ENCODE measurements at places on chromosomes 12 and 14.

DNA sequence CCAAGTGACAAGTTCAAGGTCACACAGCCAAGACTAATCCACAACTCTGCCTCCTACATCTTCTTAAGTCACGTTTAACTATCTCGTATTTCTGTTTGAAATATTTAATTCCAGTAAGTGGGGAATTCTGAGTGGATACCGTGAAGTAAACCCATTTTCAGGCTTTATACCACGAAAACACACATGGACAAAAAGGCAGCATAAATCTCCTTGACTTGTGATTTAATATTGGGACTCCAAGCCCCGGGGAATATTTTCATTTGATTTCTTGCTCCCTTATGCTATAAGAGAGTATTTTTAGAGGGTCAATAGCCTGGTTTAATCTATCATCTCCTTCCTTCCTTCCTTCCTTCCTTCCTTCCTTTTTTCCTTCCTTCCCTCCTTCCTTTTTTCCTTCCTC, 716.7 kb downstream of the VRK1 start:
- DNase-seq, result no peak

- DNase-seq, result no peak
These were observed 900 bp downstream of the AMN start for GRCh38 chr14:102923201-102923924.

GRCh38 chr14:102323102-102323501, 3.6 kb downstream of the ZNF839 start:
- DNase-seq, result no peak

DNA sequence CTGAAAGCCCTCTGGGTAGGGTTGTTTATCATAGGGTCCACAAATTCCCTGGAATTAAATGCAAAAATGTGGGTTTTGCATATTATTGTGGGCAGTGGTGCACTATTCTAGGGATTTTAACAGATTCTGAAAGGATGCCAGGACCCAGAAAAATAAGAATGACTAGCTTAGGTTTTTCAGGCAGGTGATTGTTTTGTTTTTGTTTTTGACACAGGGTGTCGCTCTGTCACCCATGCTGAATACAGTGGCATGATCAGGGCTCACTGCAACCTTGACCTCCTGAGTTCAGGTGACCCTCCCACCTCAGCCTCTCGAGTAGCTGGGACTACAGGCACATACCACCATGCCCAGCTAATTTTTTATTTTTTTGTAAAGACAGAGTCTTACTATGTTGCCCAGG, 19.2 kb downstream of the GALNT6 start:
- DNase-seq, result no peak

Data from activated CD4-positive, alpha-beta T cell treated with anti-CD3 and anti-CD28 coated beads for 4 hours (primary cell).